ENCODE measurements at places on chromosomes 7 and 10. TPM values are rescaled to one million over a fixed set of nuclear protein-coding genes. Genes with fewer than 3 reads are reported as not detected.
A peak's percentile ranks its signal among the peaks of the same experiment; 100 is the strongest.

- DNase-seq: no peak
Measured at GRCh38 chr10:61682323-61682722, 19.6 kb downstream of the CABCOCO1 start.

GRCh38 chr10:108327706-108328105, 1163.2 kb upstream of the SORCS1 start:
- no peak for DNase-seq

GRCh38 chr10:62130948-62131347, 137.7 kb downstream of the RTKN2 start:
- DNase-seq: no peak

DNA sequence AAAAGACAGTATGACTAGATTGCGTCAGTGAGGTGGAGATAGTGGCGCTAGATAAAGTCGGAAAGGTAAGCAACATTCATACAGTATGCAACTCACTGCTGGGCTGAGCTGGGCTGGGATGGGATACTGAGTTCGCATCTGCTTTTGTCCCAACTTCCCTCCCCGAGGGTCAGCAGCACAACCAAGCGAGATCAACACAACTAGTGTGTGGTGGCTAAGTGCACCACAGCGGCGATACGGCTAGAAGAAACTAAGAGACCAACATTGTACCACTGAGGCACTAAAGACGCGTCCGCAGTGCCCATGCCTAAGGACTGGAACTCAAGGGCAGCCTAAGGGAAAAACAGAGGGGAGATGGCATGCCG, 467 bp downstream of the EXOSC1 start:
- peak; percentile 78 for DNase-seq

DNA sequence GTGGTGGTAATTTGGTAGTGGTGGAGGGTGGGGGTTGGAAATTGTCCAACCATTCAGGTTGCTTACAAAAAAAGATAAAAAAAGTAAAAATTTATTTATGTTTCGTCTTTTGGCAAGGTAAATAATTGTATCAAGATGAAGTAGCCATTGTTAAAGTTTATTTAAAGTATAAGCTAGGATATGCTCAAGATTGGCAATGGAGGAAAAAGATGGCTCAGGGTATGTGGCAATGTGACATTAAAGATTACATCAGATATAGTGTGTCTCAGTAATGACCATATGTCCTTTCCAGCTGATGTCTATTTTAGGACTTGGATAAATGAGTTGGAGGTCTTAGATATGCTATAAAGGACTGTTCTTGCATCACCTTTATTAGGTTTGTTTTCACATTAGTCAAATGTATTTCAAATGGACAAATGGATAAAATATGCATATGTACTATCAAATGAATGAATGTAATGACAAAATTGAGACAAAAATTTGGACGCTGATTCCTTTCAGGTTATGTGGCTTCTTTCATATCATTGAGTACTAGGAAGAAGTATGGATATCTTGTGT, 60.9 kb downstream of the ST7 start:
- no peak for DNase-seq

DNA sequence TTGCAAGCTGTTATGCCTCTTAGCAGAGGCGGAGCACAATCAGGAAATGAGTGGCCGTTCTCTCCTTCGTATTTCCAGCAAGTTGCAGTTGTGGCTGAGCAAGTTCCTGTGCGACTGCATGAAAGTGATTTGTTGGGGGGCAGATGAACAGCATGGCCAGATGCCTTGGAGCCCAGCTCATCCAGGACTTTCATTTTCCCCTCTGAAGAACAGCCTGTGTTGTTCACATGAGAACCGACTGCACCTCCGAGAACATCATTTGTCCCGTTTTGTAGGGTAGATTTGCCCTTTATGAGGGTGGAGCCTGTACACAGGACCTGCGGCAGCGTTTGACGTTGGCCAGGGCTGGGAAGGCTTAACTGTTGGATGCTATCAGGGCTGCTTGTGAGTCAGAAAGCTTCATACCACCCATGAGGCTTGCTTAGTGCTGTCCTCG, 4.4 kb downstream of the BAG3 start:
- peak; percentile 93 for DNase-seq

DNA sequence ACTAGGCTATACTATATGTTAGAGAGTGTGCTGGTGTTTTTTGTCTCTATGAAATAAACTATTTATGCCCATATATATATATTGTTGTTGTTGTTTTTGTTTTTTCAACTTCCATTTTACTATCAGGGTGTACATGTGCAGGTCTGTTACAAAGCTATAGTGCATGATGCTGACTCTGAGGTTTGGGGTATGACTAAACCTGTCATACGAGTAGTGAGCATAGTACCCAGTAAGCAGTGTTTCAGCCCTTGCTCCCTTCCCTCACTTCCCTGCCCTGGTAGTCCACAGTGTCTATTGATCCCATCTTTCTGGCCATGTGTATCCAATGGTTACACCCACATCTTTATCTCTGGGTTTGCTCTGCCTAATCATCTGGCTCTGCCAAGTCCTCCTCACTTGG, 101.8 kb downstream of the FAS start:
- DNase-seq: no peak

DNA sequence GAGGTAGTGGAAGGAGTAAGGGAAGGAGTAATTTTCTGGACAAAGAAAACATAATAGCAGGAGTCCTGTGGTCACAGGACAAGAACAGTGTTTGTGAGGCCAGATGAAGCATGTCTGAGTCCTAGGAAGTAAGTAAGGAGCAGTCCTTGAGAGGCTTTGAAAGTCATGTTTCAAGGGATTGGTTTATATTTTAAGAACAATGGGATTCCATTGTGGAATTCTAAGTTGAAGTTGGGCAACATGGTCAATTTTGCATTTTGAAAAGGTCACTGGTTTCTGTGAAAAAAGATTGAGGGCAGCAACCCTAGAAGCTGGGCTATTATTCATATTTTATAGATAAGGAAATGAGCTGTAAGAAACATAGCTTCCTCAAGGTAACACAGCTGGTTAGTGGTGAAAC, 10.8 kb upstream of the SLC25A28 start:
- DNase-seq: peak; percentile 25

DNA sequence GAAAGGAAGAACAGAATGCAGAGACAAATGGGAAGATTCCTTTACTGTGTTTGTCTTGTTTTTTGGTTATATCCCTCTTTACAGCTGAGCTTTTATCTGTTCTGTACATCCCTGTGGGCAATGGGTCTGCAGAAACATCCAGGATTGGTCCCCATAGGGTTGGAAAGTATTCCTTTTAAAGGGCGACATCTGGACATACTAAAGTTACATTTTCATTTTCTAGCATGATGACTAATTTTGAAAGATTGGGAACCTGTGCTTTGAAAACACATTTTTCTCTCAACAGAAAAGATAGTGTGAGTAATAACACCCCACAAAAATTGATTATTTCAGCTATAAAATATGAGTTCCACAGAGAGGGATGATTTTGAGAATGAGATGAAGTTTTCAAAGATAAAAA, 435.8 kb downstream of the GPAM start:
- no peak for DNase-seq

- DNase-seq: no peak
Measured at GRCh38 chr7:66182920-66183319, 22.2 kb upstream of the TPST1 start.

- no peak for DNase-seq
Measured at GRCh38 chr10:20817116-20817515, 80.0 kb downstream of the NEBL start.

- DNase-seq: no peak
Measured at GRCh38 chr7:22934023-22934422, 79.9 kb downstream of the HYCC1 start.

DNA sequence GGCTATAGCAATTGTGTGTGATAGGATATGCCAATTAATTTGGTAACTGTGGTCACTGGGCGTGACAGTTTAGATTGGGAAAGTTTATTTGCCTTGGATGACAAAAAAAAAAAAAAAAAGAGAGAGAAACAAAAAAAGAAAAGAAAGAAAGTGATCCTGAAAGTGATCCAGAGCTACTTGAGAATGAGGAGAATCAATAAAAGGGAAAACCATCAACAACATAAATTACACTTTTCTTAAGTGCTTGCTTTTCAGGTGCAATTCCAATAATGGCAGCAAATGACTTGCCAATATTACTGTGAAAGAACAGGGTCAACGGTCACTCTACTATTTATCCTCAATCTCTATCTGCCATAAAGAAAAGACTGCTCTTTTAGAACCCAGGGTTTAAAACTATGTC, 191.8 kb upstream of the SEMA3C start:
- no peak for DNase-seq

- DNase-seq: peak; percentile 54
Measured at GRCh38 chr7:92042056-92042737, 92.1 kb downstream of the CYP51A1 start.

GRCh38 chr10:122034149-122034756, 45.3 kb downstream of the TACC2 start:
- peak; percentile 89 for DNase-seq

DNA sequence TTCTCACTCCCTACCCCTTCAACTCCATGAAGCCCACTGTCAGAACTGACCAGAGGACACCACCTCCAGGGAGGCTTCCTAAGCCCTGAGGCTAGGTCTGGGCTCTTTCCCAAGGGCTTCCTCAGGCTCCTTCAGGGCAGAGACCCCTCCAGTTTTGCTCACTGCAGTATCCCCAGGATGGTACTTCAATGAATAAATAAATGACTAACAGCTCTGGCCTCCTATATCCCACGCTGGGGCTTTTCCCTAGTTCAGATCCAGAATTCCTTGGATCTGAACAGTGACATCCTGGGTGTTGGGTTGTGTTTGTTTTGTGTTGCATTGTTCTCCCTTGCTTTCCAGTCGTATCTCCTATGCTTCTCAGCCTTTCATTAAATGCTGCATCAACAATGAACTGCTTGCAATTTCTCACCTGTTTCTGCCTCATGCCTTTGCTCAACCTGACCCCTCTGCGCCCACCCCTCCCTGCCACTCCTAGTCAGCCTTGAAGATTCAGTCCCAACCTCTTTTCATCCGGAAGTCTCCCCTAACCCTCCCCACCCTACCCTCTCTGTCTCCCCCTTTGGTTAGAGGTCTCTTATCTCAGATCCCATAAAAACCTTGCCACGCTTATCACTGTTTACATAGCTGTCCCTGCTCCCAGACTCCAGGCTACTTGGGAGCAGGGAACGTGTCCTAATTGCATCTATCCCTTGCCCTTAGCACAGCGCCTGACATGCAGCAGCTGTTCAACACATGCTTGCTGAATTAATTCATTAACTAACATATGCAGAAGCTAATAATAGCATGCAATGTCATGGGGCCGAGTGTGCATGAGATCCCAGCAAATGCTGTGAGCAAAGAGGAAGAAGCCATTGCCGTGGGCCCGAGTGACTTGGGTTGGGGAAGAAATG, 41.7 kb downstream of the PPP1R3C start:
- no peak for DNase-seq

GRCh38 chr10:85222300-85222699, 893.9 kb downstream of the CCSER2 start:
- DNase-seq: no peak

DNA sequence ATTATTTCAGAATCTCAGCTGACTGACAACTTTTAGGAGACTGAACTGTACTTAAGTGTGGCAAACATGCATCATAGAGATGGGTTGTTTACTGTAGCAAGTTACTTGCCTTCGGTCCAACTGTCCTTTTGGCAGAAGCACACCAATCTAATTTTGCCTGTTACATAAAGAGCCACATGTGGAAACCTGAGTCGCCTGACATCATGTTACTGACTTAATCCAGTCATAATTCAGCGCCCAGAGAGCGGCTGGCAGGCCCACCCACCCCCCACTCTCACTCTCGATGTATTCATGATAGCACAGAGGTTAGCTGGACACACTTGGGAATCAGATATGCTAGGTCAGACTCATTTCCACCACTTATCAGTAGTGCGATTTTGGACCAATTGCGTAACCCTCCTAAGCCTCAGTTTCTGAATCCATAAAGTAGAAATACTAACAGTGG, 57.3 kb upstream of the CAPZA2 start:
- no peak for DNase-seq

GRCh38 chr10:99689461-99689860, 30.2 kb downstream of the ENTPD7 start:
- no peak for DNase-seq

GRCh38 chr10:87092861-87093631, 1.6 kb downstream of the GLUD1 start:
- DNase-seq: peak; percentile 87

- peak; percentile 68 for DNase-seq
Measured at GRCh38 chr7:130560972-130561371, 69.1 kb downstream of the MEST start.

DNA sequence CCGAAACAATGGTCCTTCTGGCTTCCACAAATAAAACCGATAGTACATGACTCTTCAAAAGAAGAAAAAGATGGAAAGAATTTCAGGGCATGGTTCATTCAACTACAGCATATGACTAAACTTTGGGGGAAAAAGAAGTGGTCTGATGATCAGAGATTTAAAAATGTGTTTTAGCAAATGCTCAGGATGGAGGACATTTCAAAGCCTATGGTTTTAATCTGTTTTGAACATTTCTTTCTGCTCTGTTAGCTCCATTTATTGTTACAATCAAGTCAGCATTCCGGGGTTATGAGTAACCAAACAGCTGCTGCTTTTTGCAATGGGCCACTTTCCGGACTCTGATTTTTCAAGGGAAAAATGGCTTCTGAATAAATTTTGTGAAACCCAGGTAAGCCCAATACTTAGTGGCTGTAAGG, 142.4 kb downstream of the CUBN start:
- peak; percentile 73 for DNase-seq

DNA sequence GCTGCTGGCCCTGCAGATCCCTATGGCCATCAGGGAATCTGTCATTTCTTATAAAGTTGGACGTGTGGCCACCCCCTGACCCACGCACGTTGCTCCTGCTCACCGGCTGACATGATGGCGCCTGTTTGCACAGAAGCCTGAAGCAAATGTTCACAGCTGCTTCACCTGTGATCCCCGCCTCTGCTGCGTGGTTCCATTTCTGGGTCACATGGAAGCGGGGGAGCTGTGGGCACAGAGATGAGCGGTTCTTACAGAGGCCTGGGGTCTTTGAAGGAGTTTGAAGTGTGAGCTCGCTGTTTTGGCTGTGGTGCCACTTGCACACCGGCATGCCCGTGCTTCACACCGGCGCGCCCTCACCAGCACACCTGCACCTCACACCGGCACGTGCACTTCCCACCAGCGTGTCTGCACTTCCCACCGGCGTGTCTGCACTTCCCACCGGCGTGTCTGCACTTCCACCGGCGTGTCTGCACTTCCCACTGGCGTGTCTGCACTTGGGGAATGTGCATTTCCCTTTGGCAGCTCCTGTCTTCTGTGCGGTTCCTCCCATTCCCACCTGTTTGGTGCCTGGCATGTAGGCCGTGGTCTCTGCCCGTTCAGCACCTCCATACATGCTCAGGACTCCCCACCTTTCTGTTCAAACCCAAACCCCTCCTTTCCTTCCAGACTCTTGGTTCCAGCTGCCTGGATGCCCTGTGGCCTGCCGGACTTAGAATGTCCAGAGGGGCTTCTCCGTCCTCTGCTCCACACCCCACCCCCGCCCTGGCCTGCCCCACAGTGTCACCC, 86.7 kb downstream of the INPP5A start:
- DNase-seq: no peak

ANKRD22 gene
- under 0.01 TPM for total RNA-seq

GRM3 gene
- total RNA-seq: not detected

ZYX gene
- 47.4 TPM for total RNA-seq

TMEM178B gene
- 1.1 TPM for total RNA-seq

MLXIPL gene
- total RNA-seq: 0.29 TPM

SLC39A12 gene
- total RNA-seq: not detected

LRRD1 gene
- total RNA-seq: 0.29 TPM

OLAH gene
- total RNA-seq: not detected

EFCAB10 gene
- total RNA-seq: not detected

PALD1 gene
- 0.29 TPM for total RNA-seq

ITPRID1 gene
- not detected for total RNA-seq

PKD1L1 gene
- total RNA-seq: under 0.01 TPM

PLA2G12B gene
- total RNA-seq: not detected

FGFR2 gene
- 13.8 TPM for total RNA-seq

DRGX gene
- total RNA-seq: under 0.01 TPM

EMX2 gene
- 0.88 TPM for total RNA-seq
